ENCODE measurements at places on chromosomes 11 and 22. TPM values are rescaled to one million over a fixed set of nuclear protein-coding genes. Genes with fewer than 3 reads are reported as not detected.

DNA sequence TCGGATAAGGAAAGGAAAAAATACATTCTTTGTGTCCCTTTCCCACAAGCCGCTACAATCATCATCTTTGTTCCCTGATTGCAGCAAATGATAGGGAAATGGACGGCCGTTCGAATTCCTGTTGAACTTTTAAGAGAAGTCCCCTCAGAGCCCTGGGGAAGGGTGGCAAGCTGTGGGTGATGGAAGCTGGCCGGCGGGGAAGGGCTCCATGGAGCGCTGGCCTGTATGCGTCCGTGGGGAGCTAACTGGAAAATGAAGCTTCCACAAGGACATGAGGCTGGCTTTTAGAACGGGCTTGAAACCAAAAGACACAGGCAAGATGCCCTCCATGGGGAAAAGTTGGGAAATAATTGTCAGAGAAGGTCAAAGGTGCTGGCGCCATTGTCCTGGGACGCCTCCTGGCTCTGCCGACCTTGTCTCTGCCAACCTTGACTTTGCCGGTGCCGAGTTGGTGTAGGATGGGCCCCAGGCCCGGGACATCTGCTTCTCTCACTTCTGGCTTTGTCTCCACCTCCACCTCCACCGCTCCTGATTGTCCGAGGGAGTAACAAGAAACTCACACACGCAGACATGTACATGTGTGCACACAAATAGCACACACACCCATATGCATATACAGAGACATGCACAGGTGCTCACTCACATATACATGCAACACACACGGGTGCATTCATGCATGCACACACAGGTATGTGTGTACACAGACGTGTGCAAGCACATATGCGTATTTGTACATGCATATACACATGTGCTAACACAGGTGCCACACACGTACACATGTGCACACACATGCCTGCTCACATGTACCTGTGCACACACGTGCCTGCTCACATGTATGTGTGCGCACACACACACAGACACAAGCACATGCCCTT lies 14.5 kb upstream of the PPARA start:
- DNase-seq = no peak

- no peak for DNase-seq
Measured at GRCh38 chr11:114321621-114322257, 25.5 kb downstream of the NNMT start.

DNA sequence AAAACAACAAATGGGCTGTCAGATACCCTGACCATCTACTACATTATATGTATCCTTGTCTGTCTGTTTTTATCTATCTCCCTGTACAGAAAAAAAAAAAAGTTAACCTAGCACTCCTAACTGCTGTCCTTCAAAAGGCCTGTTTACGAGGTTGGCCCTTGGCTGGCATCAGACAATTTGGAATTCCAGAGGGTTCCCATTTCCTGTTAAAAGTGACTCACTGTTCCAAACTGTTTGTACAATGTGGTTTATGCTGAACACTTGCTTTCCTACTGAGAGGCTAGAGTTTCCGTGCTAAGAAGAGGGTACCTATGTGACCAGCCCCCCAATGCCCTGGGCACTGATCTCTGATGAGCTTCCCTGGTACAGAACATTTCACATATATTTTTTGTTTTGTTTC lies 65.9 kb upstream of the HMGXB4 start:
- DNase-seq = peak; percentile 67

DNA sequence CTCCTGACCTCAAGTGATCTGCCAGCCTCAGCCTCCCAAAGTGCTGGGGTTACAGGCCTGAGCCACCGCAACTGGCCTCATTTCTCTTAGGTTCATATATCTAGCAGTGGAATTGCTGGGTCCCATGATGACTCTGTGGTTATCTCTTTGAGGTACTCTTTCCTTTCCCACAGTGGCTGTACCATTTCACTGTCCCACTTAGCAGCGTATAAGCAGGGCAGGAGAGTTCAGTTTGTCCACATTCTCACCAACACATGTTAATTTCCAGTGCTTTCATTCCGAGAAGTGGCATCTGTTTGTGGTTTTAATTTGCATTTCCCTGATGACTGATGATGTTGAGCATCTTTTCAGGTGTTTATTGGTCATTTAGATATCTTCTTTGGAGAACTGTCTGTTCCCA lies 16.4 kb downstream of the PRR5 start:
- DNase-seq = no peak

Gene SDHAF2
- total RNA-seq = 57.0 TPM

Data from dermis blood vessel endothelial cell (primary cell).